Kidney tubule cell (primary cell): ENCODE measurements at places on chromosomes 7 and 10.

GRCh38 chr10:97024168-97025073 is 161.3 kb downstream of the SLIT1 start:
- DNase-seq = peak; percentile 88

GRCh38 chr10:102718220-102718619 is 3.8 kb downstream of the SFXN2 start:
- DNase-seq = peak; percentile 56

DNA sequence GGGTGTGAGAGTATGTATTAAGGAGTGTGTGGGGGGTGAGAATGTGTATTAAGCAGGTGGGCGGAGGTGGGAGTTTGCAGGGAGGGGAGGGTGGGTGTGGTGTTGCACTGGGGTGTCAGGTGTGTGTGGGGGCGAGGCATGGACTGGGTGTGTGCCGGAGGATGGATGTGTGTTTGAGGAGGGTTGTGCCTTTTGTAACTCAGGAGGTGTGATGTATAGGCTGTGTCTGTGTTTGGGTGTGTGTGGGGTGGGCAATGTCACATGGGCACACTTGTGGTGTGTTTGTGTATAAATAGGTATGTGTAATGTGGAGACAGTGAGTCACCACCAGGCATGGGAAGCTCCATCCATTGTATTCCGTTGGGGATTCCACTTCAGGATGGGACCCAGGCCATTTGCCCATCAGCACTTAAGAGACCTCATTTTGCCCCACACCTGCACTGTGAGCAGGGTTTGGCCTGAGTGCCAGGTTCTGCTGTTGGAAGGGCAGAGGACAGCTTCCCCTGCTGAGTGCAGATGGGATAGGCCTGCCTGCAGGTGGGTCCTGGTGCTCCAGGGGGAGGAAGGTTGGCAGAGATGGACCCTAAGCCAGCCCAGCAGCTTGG is 5.8 kb downstream of the UNC5B start:
- peak; percentile 42 for DNase-seq

- no peak for DNase-seq
Measured at GRCh38 chr10:43885842-43886241, 237.2 kb upstream of the ZNF32 start.

DNA sequence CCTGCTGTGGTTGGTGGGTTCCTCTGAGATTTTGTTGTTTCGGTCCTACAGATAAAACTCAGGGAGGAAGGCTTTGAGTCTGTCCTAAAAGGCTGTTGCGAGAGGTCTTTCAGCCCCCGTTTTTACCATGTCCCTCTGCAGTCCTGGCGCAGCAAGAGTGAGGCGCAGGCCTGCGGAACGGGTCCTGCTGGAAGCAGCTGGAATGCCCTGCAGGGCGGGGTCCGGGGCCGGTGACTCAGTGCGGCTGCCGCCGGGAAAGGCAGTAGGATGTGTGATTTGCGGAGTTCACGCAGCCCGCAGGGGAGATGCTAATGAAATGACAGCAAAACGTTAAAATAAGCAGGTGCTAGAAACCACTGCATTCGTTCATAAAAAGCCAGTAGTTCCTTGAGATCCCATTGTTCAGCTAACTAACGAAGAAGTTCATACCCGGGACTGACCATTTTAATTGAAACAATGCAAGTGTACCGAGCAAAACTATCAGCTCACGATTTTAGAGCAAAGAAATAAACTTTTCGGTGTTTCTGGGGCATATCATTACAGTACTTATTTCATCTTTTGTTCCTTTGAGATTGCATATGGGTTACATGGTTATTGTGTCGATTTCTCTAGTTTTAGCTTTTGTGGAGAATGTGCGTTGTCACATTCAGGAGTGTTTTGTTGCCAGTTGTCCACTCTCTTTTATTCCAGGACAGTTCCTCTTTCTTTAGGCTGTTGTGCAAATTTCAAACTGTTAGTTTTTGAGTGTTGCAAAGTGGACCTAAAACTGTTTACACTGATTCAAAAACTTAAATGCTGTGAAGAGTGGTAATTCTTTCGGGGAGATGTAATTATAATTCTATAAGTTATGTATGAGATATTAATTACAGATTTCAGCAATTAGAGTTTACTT is 783 bp downstream of the ANLN start:
- DNase-seq = peak; percentile 94

DNA sequence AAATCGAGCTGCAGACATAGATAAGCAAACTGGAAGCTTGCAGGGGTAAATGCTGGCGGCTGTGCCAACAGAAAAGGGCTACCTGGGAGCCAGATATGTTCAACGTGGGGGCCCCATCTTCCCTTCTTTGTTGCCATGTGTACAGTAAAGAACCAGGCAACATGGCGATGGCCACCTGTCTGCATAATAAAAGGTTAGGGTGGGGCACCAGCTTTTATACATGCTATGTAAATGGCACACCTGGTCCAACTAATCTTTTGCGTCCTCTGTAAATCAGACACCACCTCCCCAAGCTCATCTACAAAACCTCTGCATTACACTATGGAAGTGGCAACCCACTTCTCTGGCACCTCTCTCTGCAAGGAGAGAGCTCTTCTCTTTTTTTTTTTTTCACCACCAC is 13.9 kb downstream of the BUD31 start:
- DNase-seq = no peak

- peak; percentile 48 for DNase-seq
Measured at GRCh38 chr10:49164559-49165188, 23.5 kb downstream of the TMEM273 start.

DNA sequence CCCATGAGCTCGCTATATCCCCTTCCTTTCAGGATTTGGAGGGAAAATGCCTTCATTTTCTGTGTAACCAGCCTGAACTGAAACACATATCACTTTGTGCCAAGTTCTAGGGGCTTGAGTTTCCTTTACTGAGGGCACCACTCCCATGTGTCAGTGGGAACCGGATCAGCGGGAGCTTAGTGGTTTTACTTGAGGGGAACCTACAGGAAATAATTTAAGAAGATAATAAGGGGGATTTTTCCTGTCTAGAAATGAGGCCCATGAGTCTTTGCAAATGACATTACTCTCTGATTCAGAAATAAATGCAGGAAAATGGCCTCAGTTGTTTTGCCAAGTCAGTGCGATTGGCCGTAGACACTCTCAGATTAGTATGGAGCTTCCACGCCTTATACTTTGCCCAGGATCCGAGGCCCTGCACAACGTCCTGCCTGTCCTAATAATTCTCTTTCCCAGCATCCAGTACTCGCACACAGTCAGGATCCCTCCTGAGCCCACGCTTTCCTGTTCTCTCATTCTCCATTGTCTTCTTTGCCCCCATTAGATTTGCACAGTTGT is 86.4 kb upstream of the LYZL1 start:
- no peak for DNase-seq

- no peak for DNase-seq
Measured at GRCh38 chr10:73791871-73792400, 6.5 kb downstream of the ZSWIM8 start.

DNA sequence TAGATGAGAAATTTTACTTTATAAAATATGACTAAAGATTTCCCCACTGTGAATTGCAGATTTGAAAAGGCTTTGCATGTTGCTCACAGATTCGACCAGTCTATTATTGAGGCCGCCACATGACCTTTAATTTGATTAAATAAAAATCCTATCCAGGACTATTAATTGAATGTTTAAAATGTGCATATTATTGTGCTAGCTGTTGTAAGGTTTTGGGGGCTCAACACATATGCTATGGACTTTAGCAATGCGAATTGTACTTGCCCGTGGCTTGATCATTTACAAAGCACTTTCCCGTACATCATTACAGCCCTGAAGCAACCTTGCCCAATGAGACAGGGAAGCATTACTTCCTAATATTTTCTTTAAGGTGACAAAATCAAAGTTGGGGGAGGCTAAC is 243.0 kb downstream of the ACTR3B start:
- DNase-seq = no peak

GRCh38 chr7:151792086-151792485 is 84.8 kb downstream of the PRKAG2 start:
- DNase-seq = no peak

DNA sequence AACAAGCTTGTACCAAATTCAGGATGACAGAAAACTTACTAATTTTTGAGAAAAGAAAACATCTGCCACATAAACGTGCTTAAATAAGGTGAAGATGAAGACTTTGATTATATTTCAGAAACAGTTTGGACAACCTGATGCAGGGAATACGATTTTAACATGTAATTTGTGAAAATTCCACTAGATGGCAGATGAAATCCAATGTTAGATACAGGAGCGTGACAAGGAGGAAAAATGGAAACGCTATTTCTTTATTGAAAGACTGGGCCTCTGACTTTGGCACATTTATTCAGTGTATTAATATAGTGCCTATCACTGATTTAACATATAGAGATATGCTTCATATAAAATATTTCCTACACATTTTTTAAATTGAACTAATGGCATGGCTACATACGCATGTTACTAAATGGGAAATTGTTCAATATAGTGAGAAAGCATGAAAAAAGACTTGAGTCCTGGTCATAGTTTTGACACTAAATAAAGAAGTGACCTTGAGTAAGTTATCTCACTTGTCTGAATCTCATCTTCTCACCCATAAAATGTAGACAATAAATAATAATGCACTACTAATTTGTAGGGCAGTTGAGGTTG is 60.7 kb downstream of the CD36 start:
- peak; percentile 63 for DNase-seq

DNA sequence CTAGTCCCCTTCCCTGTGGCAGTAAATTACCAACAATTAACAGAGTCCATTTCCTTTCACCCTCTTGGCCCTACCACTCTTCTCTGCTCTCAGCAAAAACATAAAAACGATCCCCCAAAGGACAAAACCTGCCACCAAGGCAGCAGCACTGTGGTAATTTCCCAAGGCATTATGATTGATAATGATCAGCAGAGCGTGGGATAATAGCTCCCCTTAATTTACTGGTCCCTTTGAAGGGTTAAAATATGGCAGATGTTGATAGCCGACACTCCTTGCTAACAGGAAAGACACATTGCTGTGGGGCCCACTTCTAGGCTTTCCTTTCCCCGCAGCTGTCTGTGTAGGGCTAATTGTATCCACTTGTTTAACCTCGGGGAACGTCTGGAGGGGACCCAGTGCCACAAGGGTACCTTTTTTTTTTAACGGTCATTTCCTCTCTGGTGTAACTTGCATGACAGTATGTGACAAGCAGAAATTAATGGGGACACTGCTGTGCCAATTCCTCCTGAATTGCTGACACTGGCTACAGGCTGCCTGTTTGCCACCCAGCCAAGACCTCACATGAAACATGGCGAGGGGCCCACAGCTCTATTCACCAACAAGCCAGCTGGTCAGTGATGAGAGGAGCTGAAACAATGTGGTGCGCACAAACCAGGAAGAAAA is 81.3 kb downstream of the CDK6 start:
- no peak for DNase-seq

DNA sequence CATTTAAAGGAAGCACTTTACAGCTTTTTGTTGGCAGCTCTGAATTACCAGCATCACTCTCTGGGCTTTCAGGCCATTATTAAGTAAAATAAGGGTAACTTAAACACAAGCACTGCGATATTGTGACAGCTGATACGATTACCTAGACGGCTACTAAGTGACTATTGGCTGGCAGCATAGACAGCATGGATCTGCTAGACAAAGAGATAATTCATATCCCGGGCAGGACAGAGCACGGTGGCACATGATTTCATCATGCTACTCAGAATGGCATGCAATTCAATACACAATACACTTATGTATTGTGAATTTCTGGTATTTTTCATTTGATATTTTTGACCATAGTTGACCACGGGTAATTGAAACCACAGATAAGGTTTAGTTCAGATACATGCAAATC is 522.0 kb upstream of the LRRN3 start:
- no peak for DNase-seq

DNA sequence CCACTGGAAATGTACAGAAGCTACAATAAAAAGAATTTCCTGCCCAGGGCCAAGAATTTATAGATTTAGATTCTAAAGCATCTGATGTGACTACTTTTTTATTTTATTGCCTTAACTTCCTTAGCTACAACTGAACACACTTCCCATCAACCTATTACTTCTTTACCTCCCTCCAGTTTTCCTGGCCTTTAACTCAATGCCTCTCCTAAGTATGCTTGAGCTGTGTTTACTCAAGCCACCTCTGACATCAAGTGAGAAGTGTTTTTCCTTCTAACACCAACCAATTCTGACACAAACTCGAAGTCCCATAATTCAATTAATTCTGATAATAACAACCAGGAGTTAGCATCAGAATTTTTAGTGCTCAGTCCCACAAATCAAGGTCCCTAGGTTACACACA is 170.0 kb downstream of the IMMP2L start:
- no peak for DNase-seq

DNA sequence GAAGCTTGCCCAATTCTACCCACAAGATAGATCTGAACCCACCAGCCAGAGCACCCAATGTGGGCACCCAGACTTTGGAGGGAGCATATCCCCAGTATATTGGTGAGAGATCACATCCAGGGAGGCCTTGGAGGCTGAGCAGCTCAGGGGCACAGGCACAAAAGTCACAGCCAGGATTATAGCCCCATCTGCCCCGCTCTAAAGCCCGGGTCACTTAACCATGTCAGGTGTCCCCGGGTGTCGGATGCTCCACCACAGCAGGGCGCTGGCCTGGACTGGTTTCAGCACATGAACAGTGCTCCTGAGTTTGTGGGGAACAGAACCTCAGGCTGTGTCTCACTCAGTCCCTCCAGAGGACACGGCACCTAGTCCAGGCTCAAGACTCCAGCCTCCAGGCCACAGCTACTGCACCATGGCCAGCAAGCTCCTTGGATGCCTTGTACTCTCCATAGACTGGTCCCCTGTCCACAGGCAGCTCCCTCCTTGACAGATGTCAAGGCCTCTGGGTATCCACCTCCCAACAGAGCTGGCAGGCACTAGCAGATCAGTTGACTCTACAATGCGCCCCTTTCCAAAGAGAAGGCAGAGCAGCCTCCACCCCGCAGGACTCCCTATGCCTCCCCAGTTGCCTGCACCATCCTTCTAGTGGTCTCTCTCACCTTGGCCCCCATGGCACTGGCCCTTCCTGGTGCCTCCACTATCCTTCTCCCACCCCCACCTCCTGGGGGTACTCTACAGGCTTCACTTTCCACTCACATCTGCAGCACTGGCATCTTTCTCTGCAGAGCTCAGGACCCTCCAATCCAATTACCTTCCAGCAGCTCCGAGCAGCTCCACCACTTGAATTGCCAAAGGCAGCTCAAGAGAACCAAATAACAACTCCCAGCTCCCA is 306.0 kb downstream of the GRID1 start:
- DNase-seq = no peak
